ENCODE measurements at places on chromosomes 2 and 18.

DNA sequence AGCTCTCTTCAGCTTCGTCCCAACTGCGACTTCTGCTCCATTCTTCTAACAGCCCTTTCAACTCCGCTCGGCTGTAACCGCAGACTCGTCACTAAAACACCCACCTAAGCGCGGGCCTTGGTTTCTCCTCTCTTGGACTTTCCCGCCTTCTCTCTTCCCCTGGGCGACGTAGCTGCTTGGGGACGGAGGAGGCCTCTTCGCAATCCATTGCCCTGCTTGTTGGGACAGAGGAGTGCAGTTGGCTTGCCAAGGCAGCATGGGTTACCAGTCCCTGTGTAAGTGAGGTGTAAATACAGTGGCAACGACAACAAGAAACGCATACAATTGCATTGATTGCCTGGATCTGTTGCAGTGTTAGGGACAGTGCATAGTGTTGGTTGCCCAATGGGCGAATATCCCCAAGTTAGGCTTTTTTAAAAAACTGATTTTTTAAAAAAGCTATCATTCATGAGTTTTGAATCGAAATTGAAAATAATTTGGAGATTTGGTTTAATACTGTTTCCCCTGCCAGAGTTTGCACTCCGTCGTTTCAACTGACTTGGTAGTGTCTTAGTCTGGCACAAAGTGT lies 484 bp upstream of the DARS1 start:
- DNase-seq, result peak; percentile 61

- no peak for DNase-seq
These were observed 1038.3 kb upstream of the ACVR2A start for GRCh38 chr2:146806364-146807005.

- DNase-seq, result no peak
These were observed 126.6 kb upstream of the CWC22 start for GRCh38 chr2:180133736-180134135.

DNA sequence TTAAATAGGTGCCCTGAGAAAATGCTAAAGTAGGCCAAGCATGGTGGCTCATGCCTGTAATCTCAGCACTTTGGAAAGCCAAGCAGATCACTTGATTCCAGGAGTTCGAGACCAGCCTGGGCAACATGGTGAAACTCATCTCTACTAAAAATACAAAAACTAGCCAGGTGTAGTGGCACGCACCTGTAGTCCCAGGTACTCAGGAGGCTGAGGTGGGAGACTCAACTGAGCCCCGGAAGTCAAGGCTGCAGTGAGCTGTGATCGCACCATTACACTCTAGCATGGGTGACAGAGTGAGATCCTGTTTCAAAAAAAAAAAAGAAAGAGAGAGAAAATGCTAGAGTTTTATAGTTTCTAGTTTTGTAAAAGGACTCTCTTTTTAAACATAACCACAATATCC lies 12.0 kb downstream of the ANKRD44 start:
- DNase-seq, result no peak

DNA sequence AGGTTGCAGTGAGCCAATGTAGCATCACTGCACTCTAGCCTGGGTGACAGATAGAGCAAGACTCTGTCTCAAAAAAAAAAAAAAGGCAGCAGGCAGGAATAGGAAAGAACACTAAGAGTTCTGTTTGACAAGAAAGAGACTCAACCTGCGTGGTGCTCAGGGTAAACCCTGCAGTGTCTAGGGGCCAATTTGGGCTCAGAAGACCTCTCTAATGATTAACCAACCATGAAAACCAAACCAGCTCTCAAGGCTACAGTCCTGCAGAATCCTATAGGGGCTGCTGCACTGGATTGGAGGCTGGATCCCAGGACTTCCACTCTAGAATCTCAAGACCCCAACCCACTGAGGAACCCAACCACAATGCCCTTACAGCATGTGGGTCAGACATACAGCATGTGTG lies 2.4 kb downstream of the TRABD2A start:
- DNase-seq, result no peak

DNA sequence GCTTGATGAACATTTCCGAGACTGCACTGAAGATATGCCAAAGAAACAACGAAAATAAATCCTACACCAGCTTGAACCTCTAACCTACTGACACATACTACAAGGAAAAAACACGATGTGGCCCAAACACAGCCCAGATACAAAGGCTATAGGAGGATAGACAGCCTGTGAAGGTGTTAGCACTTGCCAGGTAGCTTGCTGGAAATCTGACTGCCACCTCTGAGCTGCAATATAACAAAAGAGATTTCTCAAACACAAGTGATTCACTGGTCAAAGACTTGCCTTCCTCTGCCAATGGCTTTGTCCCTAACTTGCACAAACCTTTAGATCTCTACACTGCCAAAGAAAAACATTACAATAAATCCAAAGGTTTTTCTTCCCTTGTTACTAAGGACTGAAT lies 21.1 kb downstream of the CFAP210 start:
- DNase-seq, result no peak

DNA sequence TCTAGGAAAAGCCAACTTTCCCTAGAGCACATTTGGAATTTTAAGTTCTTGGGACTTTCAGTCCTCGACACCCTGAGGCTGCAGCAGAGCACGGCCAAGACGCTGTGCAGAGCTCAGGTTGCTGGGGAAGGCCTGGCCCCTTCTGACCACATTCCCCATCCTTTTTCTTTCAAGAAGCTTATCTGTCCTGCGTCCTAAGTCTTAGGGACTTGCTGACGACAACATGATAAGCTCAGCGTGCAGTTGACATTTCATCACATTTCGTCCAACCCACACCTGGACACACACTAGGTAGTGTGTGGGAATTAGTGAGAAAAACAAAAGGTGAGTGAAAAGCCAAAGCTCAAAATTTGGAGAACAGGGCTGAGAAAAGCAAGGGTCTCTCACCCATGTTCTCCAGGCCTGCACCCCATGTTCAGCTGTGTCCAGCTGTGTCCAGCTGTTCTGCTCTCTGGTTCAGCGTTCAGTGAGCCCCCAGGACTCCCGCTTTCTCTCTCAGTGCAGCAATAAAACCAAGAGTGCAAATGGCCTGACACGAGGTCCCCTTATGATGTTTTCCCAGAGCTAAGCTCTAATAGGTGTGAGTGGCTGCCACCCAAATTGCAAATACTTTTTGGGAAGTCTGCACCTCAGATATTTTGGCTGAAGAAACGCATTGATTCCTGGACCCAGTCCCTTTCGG lies 101.9 kb downstream of the RGPD3 start:
- DNase-seq, result no peak

- DNase-seq, result no peak
These were observed 29.4 kb downstream of the KIF1A start for GRCh38 chr2:240790370-240791220.

All from stimulated activated CD4-positive, alpha-beta T cell treated with anti-CD3 and anti-CD28 coated beads, Interleukin-12 subunit alpha, Interleukin-12 subunit beta, amount 100 ng/mL, for 24 hours (primary cell).